Activated T-helper 9 cell treated with anti-CD3 and anti-CD28 coated beads, Interleukin-2, amount 50 U/mL, for 16 hours (primary cell): ENCODE measurements at places on chromosomes 13 and 19.

DNA sequence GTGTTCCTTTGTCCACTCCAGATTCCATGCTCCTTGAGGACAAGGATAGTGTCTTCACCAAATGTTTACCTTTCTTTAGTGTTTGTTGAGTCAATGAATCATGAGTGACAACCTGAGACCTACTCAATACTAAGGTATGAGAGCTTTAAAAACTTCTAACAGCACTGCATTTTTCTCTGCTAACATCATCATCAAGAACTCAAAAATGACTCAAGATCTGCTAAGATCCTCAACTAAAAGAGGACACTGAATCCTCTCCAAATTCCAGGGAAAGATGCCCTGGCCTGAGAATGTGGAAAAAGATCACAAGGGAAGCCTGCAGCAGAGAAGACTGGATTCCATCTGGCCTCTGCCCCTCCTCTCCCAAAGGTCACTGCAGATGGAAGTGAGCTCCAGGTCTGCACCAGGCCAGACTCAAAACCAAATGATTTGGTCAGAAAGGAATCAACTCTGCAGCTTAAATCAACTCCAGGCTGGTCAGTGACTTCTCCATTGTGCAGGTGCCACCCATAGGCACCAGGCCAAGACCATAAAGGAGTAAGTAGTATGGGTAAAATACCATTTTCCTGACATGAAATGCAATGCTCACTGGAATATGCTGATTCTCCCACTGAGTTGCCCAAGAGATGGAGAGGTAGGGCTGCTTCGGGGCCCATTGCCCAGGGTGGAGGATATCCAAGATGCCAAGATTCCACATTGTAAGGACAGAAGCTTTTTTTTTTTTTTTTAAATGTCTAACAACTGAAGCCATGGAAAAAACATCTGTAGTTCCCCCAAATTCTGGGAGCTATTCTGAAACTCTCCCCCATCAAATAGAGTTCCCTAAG, 89.5 kb upstream of the DOCK9 start:
- no peak for DNase-seq

GRCh38 chr13:40626561-40626960, 39.9 kb downstream of the FOXO1 start:
- no peak for DNase-seq

GRCh38 chr13:24129914-24130774, 30.4 kb upstream of the SPATA13 start:
- DNase-seq = no peak

- DNase-seq = no peak
These were observed 22.0 kb downstream of the DPY19L3 start for GRCh38 chr19:32427536-32427935.

- DNase-seq = no peak
These were observed 127.1 kb upstream of the SPACA7 start for GRCh38 chr13:112248862-112249592.

DNA sequence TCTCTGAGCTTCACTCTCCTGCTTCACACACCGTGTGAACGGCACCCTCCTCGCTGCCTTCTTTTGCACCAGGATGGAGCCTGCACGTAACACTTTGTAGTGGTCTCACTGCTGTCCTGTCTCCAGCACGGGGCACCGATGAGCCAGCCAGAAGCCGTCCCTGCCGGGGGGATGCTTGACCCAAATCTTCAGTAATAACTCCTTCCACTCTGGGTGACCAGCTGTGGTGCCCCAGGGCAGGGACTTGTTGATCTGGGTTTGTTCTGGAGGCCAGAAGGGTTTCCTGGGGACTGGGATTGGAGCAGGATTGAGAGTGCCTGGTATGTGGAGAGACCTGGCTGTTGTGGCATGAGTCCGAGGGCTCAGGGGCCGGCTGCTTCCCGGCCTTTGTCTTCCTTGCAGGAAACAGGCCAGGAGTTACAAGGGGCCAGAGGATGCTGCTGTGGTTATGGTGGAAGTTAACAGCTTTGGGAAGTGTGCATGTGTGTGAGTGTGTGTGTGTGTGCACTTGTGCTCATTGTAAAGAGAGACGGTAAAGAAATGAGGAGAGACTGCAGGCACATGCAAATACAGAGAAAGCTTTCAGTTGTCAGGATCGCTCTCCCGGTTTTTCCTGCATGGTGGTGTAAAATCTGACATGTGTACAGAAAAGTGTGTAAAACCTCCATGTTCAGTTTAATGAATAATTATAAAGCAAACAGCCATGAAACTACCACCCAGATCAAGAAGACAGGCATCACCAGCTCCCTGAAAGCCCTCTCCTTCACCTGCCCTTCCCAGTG, 18.9 kb downstream of the PAK4 start:
- no peak for DNase-seq
